Ovary (tissue), 10 donors: ENCODE measurements at places on chromosomes 7 and 10.

GRCh38 chr7:79608005-79608404 lies 154.5 kb upstream of the MAGI2 start:
- no peak for DNase-seq

- no peak for DNase-seq
These were observed 38.2 kb downstream of the SPOCK2 start for GRCh38 chr10:72049969-72050781.

DNA sequence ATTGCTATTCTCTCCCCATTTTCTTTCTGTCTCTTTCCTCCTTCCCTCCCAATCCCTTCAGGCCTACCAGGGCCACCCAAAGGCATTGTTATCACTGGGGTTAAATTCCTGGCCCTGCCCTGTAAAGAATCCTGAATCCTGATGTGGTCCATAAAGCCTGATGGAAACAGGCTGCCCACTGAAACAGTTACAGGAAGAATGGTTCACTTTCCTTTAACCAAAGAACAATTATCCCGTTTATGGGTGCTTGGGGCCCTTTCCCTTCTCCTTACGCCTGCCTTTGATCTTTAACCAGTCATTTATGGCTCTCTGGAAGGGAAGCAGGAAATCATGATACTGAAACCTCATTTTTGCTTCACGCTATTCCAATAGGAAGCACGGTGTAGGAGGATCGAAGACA lies 273.1 kb upstream of the NEBL start:
- DNase-seq: no peak

- DNase-seq: no peak
These were observed 1019.8 kb downstream of the CNTNAP2 start for GRCh38 chr7:147136352-147136751.

DNA sequence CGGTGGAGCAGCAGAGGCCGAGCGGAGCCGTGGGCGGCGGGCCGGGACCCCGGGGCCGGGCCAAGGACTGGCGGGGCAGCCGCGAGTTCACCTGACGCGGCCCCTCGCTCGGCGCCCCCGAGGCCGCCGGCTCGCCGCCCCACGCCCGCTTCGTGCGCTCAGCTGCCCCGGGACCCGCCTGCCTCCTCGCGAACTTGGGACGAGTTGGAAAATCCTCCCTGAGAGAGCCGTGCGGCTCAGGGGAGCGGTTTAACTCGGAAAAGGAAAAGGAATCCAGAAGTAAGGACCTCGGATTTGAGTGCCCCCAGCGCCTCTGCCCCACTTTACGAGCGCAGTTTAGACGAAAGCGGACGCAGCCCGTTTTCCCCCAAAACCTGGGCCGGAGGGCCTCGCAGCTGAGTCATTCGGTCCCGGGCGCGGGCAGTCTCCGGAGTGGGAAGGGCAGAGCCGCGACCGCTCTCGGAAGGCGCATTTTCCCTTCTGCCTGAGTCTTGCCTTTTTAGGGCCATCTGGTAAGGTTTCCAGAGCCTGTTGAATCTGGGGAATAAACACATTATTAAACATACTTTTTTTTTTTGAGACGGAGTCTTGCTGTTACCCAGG lies 744 bp downstream of the CREM start:
- peak; percentile 79 for DNase-seq

- no peak for DNase-seq
These were observed 79.7 kb upstream of the NOBOX start for GRCh38 chr7:144483189-144483588.

- DNase-seq: no peak
These were observed 216.7 kb upstream of the PHF14 start for GRCh38 chr7:10756981-10757380.

- DNase-seq: no peak
These were observed 3.9 kb upstream of the CNNM1 start for GRCh38 chr10:99325281-99325680.

- DNase-seq: no peak
These were observed 35.5 kb downstream of the COA1 start for GRCh38 chr7:43693687-43694398.

- no peak for DNase-seq
These were observed 18.5 kb downstream of the EBF3 start for GRCh38 chr10:129945526-129945925.

DNA sequence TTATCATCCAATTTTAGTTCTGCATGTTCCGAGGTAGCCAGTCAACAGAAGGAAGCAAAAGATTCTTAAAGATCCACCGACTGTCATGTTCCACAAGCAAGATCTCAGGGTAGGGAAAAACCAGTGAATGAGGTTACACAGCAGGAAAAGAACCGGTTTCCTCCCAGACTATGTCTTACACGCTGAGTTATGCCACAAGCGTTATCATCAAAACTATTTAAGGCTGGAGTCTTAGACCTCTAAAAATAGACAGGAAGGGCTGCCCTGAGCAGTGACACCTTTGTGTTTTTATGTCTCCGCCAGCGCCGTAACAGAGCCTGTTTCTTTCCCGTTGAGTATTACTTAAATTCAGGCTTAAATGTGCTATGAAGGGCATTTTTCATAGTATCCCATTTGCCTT lies 48.3 kb downstream of the PROSER2 start:
- no peak for DNase-seq

DNA sequence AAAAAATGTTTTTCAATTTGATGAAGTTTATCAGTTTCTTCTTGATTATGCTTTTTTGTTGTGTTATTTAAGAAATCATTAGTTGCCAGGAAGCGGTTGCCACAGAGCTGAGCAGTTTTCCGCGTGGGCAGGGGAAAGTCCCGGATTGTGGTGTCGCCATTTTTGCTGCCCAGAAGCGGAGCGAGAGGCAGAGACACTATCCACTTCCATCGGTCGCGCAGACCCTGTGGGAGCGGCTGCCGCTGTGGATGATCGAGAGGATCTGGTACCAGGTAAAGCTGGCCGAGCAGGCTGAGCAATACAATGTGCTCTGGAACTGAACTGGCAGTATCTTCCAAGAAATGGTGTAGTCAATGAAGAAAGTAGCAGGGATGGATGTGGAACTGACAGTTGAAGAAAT lies 119.8 kb downstream of the ZNF736 start:
- DNase-seq: no peak

DNA sequence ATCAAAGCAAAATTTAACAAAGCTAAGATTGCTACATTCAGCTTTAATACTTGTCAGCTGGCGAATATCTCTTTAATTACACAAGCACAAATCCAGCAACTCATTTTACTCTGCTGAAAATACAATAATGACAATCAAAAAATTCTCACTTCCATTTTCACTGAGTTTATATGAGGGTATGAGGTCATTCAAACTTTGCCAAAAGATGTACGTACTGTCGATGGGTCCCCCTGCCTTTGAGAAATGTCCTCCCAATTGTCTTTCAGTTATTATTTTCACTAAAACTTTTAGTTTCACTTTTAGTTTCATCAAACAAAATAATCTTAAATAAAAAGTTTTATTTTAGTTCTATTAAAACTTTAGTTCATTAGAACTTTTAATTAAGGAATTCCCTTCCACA lies 159.5 kb upstream of the WDR11 start:
- no peak for DNase-seq

- no peak for DNase-seq
These were observed 168.9 kb downstream of the TWIST1 start for GRCh38 chr7:18948521-18948920.

DNA sequence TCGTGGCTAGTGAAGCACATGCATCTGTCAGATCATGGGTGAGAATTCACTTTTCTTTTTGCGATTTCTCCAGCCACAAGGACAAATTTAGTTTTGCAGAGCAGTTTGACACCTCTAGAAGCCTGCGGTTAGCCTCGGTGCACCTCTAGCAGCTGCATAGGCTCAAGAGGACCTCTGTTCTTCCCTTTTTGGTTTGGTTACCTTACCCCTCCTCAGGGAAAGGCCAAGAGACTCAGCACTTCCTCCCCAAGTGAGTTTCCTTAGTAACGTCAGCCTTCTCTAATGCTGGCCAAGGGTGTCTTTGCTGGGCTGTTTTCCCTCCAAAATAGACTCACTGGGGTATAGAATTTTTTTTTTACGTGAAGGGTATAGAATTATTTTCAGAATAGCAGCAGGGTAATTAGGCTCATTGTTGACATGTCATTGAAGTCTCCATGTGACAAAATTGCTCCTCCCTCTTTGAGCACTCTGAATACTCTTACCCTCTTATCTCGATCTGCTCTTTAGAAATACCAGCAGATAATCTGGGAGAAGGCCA lies 97.8 kb downstream of the AUTS2 start:
- DNase-seq: no peak

- no peak for DNase-seq
These were observed 60.8 kb upstream of the RAB11FIP2 start for GRCh38 chr10:118107541-118107940.
